Mesenteric fat pad (tissue), 1 donor: ENCODE measurements at places on chromosomes 3 and 15.
A peak's percentile ranks its signal among the peaks of the same experiment; 100 is the strongest.

DNA sequence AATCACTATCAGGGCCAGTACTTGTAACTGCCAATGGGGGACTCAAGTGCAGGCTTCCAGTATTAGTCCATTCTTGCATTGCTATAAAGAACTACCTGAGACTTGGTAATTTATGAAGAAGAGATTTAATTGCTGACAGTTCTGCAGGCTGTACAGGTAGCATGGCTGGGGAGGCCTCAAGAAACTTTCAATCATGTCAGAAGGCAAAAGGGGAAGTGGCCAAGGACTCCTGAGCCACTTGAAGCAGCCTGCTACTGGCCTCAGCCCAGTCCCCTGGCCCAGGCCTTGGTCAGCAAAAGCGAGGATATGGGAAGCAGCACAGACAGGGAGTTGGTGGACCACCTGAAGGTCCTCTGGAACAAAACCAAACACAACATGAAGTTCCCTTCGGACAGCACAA is 29.2 kb upstream of the OR5K1 start:
- DNase-seq, result no peak

DNA sequence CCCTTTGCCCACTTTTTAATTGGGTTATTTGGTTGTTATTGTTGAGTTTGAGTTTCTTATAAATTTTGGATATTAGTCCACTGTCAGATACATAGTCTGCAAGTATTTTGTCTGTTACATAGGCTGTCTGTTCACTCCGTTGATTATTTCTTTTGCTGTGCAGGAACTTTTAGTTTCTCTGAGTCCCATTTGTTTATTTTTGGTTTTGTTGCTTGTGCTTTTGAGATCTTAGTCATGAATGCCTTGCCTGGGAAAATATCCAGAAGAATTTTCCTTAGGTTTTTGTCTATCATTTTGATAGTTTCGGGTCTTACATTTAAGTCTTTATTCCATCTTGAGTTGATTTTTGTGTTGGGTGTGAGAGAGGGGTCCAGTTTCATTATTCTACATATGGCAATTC is 254.5 kb downstream of the NLGN1 start:
- DNase-seq, result no peak

- DNase-seq, result peak; percentile 79
Measured at GRCh38 chr3:53823026-53823955, 22.9 kb downstream of the CHDH start.

DNA sequence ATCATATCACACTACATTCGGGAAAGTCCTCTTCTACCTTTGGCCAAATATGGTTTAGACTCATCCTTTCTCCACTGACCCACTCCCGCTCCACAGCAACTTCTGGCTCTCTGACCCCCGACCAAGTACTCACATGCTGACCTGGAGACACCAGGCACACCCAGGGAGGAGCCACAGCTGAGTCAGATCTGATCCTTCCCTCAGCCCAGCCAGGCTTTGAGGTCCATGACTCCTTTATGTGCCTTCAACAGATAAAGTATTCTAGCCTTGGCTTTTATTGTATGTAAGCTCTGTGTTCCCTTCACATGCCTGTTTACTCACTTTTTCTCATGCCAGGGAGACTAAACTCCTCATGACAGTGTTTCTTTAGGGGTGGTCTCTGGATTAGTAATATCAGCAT is 166.9 kb upstream of the UMPS start:
- DNase-seq, result peak; percentile 22

GRCh38 chr3:173371848-173372487 is 25.6 kb upstream of the NLGN1 start:
- no peak for DNase-seq

GRCh38 chr15:79170256-79170664 is 79.7 kb upstream of the RASGRF1 start:
- DNase-seq, result no peak

DNA sequence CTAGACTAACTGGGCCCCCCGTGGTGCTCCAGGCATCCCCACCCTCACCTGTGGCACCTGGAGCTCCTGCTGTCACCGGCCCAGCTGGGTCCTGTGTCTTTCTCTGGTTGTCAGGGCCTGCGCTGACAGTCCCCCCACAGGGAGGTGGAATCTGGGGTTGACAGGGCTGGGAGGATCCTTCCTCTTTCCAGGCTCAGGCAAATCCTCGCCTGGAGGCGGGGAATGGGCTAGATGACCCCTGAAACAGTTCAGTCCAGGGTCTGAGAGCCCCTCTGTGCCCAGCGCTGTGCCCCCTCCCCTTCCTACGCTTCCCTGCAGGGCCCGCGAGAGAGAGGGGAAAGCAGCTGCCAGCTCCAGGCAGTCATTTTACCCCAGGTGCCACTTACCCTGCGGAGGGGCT is 50.1 kb upstream of the MCF2L2 start:
- DNase-seq, result no peak

- DNase-seq, result no peak
Measured at GRCh38 chr3:132730891-132731580, 8.8 kb upstream of the NPHP3 start.

GRCh38 chr3:40523781-40524180 is 979 bp upstream of the ZNF621 start:
- no peak for DNase-seq

- DNase-seq, result no peak
Measured at GRCh38 chr15:60070838-60071493, 66.9 kb downstream of the FOXB1 start.

DNA sequence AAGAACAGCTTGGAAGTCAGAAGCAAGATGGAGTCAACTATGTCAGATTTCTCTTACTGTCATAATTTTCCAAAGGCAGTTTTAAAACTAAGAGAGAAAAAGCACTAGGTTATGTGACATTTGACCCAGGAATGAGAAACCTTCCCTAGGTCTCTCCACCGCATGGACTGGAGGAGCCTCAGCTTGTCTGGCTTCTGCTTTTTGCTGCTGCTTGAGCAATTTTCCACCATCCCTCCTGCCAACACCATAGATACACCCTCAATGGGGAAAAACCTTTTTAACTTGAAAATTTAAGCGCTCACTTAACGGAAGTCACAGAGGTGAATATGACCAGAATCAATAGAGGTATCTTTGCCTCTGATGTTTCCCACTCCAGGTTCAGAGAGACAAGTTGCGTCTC is 17.8 kb upstream of the IREB2 start:
- DNase-seq, result no peak

GRCh38 chr3:167251678-167252077 is 128.4 kb downstream of the ZBBX start:
- no peak for DNase-seq

- no peak for DNase-seq
Measured at GRCh38 chr15:71683411-71684274, 126.7 kb upstream of the NR2E3 start.
